ENCODE measurements at places on chromosomes 2 and 18.

DNA sequence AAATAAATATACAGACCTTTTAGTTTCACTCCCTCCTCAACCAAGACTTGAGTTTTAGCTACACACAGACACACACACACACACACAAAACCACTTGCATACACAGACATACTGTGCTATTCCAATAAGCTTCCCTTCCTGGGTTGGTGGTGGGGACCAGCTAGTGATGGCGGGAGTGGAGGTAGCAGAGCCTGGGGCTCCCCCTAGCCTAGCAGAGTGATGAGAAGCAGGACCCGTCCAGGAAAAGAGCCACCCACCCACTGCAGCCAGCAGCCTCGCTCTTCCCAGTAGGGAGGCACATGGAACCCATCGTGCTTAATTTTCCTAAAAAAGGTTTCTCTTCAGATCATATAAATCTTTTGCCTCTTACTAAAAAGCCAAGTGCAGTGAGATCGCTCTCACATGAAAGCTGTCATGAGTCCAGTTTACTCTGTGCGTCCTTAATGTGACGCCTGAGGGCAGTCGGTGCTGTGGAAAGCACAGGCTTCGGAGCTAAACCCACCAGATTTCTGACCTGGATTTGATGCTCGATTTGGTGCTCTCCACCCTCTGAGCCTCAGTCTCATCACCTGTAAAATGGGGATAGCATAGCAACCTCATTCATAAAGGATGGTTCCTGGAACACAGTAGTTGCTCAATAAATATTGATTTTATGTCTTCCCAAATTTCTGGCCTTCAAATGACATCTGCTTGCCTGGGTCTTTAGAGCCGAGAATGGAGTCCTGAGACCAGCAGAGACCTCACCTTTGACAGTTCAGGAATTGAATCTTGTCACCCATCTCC is 60.1 kb upstream of the YWHAQ start:
- no peak for DNase-seq

DNA sequence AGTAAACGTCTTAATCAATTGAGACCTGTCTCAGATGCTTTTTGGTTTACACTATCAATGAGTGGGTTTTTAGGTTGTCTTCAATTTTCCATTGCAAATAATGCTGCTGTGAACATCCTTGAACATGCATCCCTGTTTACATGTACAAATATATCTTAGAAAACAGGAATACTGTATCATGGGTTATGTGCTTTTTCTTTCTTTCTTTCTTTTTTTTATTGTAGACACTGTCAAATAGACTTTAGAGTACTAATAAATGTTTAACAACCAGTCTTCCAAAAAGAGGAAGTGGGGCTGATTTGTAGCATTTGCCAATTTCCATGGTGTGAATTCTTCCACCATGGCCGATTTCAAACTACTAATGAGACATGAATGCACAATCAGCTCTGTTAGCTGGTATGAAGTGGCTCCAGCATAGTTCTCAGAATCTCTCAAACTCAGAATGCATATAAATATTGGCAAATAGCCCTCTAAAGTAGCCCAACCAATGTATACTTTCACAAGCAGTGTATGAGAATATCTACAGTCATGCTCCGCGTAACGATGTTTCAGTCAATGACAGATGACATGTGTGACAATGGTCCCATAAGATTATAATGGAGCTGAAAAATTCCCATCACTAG is 50.3 kb upstream of the B3GNT2 start:
- no peak for DNase-seq

GRCh38 chr18:1907470-1908206 is 663.7 kb downstream of the METTL4 start:
- no peak for DNase-seq

GRCh38 chr2:228599297-228599696 is 417.8 kb upstream of the SPHKAP start:
- DNase-seq = no peak

DNA sequence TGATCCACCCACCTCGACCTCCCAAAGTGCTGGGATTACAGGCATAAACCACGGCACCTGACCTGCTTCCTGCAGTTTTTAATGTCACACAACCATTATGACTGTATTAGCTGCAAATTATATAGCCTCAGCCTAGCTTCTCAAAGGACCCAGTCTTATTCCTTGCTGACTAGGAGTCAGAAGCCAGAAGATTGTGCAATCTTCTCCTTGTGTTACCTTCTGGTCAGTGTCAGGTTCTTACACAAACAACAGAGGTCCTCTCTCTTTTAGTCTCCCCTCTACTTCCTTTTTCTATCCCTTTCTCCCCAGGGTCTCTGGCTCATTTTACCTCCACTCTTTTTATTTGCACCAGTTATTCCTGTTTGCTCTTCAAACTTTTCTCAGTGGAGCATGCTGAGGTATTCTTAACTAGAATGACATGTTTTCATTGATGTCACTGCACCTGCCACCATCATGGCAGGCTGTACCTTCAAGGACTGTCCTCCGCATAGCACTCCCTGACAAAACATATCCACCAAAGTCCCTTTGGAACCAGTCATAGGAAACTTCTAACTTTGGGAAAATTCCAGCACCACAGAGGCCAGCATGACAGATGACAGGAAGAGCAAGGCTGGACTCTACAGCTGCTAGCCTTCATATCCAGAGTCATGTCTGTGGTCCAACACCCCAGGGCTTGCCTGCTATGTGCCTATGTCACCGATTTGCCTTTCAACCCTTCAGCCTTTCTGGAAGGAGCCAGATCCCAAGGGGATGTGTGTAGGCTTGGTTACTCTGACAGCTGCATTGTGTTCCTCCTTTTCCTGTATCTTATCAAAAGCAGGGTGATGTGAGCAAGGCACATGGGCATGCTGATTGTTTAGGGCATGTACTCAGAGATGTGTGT is 45.2 kb upstream of the EPC2 start:
- DNase-seq = no peak

DNA sequence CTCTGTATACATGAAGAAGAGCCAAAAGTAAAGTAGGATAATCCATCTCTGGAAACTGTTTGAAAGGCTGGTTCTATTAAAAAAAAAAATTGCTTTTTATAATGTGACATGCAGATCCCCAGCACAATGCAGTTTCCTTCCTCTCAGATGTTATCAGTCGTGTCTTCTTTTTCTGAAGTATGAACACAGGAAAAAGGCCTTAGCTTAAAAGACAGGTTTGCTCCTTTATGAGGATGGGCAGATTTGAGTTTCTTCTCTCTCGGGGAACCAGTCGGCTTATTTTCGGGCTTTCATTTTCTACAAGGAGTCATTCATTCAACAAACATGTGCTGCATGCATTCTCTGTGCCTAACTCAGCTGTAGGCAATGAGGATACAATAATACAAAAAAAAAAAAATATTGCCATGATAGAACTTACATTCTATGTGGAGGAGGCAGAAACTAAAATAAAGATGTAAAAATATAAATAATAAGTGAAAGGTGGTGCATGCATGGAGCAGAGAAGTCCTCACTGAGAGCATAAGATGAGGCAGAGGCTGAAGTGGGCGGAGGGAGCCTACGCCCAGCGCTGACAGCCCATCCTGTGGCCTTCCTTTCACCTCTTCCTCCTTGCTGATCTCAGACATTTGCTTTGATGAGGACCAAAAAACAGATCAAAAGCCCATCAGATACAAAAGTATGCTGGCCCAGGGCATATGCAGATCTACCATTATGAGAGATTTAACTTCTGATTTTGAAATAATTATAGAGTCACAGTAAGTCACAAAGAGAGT is at the start of gene CD226:
Gene CD226, minus strand, starts transcription at position 513 of the 773 bp plus-strand sequence. Its CDS starts 467 bp downstream, at position 46.
- no peak for DNase-seq

DNA sequence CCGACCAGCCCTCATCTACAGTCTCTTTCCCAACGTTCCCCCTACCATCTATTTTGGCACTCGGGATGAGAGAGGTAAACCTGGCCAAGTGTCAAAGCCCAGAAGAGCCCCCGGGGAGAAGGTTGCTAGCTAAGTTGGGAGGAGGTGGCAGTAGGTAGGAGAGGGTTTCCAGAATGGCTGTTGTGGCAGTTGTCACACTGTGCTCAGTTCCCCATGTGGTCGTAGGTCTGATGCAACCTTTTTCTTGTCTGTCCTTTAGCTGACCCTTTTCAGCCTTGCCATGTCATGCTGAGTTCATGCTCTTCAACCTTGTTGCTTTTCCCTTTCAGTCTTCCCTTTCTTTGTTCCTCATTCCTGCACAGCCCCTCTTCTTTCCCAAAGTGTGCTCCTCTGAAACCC is 34.5 kb downstream of the TTLL4 start:
- DNase-seq = no peak

DNA sequence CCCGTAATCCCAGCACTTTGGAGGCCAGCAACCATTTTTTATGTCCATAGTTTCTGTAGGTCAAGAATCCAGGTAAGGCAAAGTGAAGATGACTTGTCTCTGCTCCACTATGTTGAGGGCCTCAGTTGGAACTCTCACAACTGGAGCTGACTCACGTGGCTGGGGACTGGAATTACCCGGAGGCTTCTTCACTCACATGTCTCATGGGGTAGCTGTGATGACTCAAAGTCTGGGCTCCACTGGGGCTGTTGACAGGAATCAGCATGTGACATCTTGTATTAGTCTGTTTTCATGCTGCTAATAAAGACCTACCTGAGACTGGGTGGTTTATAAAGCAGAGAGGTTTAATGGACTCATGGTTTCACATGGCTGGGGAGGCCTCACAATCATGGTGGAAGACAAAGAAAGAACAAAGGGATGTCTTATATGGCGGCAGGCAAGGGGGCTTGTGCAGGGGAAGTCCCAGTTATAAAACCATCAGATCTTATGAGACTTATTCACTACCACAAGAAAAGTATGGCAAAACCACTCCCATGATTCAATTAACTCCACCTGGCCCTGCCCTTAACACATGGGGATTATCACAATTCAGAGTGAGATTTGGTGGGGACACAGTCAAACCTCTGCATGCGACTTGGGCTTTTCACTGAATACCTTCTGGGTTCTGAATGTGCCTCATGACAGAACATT is 7.8 kb upstream of the PPP1R1C start:
- DNase-seq = no peak

- no peak for DNase-seq
These were observed 45.1 kb upstream of the CD226 start for GRCh38 chr18:69992776-69993175.

DNA sequence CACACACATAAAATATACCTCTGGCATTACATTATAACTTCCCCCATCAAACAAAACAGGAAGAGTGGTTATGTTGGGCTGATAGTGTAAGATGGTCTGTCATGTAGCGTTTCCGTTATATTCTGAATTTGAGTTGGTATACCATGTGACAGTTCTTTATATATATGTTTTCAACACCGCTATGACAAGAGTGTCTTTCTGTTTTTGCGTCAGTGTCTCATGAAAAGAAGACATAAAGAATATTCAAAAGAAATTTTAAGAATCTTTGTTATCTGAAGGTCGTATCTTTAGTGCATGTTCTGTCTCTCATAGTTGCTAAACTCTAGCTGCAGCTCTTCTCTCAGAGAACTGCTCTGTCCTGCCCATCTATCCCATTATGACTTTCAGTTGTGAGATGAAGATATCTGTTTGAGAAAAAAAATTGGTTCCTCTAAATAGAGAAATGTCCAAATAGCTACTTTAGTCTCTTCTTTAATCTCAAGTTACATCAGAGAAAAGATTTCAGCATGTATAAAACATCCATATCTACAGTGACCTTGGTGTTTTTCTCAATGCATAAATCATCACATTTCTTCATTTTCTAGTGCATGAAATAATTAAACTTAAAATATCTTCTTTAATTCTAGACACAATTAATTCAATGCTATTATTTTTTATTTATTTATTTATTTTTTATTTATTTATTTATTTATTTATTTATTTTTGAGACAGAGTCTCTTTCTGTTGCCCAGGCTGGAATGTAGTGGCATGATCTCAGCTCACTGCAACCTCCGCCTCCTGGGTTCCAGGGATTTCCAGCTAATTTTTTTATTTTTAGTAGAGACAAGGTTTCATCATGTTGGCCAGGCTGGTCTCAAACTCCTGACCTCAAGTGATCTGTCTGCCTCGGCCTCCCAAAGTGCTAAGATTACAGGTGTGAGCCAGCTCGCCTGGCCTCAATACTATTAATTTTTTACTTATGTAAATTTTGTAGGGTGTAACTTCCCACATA is 24.3 kb upstream of the PSME4 start:
- no peak for DNase-seq

All from occipital lobe (tissue), 3 donors.